HTR-8/SVneo (cell line): ENCODE measurements at places on chromosomes 11 and 22.

- DNase-seq, result no peak
These were observed 559 bp downstream of the SNX19 start for GRCh38 chr11:130915603-130916237.

DNA sequence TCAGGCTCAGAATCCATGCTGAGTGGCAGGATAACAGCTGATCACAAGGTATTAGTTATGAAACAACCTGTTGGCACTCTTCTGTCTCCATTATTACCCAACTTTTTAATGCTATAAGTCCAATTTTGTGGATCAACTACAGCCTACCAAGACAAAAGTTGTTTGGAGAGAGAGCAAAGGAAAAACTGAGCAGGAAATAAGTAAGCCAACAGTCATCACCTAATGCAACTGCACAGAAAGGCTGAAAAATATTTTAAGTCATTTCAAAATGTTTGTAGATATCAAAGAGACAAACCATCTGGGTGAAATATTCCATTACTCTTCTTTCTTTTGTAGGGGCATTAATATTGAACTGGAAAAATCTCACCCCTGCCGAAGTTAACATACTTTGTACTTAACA is 41.6 kb downstream of the FDX1 start:
- DNase-seq, result no peak

- peak; percentile 42 for DNase-seq
These were observed 541.9 kb upstream of the CCDC90B start for GRCh38 chr11:83827940-83828554.

DNA sequence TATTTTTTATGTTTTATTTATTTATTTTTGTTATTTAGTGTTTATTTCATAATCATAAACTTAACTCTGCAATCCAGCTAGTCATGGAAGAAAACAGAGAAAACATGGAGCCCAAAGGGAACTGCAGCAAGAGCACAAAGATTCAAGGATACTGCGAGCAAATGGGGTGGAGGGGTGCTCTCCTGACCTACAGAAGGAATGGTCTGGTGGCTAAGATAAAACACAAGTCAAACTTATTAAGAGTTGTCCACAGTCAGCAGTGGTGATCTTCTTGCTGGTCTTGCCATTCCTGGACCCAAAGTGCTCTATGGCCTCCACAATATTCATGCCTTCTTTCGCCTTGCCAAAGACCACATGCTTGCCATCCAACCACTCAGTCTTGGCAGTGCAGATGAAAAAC is 36.7 kb downstream of the STIM1 start:
- DNase-seq, result no peak
